ENCODE measurements at places on chromosomes 3 and 15.

DNA sequence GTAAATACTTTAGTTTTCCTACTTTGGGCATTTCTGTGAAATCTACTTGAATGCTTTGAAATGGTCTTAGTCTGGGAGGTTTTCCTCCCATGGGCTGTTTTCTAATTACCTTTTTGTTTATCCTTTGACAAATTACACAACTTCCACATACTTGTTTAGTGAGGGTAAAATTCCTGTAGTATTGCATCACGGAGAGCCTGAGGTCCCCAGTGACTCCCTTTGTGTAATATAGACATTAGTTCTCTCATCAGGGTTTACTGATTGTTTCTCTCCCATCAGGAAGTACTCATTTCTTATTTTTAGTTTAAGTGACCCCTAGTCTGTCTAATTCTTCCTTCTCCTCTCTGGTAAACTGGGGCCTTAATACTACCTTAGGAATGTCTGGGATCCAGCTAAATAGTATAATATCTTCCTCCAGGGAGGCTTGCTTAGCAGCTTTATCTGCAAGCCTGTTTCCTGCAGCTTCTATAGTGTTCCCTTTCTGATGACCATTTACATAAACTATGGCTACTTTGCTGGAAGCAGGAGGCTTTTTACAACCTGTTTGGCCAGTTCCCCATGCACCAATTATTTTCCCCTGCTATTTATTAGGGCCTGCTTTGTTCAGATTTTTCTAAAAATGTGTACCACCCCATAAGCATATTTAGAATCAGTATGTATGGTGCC lies 87.2 kb upstream of the XCR1 start:
- no peak for DNase-seq

DNA sequence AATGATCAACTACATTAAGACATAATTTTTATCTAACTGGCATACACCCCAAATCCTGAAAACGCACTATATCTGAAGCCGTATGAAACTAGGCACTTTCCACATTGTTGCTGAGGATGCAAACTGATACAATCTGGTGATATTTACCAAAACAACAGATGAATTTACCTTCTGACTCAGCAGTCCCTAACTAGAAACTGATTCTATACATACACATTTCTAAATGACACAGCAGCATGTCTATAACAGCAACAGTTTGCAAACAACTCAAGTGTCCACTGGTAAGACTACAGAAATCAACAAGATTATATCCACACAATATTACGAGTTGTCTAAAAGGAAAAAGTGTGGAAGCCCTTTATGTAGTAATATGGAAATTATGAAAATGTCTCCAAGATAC lies 22.9 kb downstream of the SECISBP2L start:
- no peak for DNase-seq

DNA sequence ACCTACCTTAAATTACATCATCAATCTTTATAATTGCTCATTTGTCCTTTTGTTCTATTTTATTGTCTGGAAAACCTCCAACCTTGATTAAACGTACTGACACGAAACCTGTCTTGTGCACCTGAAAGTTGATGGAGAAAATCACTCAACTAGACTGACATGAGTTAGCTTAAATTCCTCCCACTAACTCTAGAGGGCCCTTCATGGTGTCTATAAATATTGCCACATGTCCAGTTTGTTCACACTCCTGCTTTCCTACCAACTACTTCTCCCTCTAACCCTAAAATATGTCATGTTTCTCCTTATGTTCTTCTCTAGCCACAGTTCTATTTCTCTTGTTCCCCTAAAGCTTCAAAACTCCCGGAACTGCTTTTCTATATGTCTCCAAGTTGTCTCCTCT lies 59.8 kb upstream of the SGO1 start:
- no peak for DNase-seq

DNA sequence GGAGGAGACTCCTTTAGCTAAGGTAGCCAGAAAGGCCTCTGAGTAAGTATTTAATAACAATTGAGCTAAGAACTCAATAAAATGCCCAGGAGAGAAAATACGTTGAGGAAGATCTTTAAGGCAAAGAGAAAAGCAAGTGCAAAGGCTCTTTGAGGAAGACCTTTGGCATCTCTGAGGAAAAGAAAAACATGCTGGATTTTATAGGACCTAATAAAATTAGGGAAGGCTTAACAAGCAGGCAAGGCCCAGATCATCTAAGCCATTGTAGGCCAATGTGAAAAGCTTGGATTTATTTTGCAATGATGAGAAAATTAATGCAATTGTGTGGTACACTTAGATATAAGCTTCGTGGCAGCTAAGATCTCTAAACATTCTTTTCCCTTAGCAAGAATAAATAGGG lies 75.7 kb downstream of the P3H2 start:
- DNase-seq, result no peak

DNA sequence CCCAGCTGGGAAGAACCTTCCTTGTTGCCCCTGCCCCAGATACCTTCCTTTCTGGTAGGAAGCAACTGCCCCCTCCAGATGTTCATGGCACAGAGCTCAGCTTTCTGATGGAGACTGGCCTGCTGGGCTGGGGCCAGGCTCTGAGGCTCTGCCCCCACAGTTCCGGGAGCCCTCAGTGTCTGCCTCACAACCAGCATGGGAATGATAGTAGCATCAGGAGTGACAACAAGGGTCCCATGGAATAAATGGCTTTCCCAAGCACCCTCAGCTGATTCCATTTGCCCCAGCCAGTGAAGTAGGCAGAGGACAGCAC lies 65.6 kb upstream of the IQSEC1 start:
- no peak for DNase-seq

DNA sequence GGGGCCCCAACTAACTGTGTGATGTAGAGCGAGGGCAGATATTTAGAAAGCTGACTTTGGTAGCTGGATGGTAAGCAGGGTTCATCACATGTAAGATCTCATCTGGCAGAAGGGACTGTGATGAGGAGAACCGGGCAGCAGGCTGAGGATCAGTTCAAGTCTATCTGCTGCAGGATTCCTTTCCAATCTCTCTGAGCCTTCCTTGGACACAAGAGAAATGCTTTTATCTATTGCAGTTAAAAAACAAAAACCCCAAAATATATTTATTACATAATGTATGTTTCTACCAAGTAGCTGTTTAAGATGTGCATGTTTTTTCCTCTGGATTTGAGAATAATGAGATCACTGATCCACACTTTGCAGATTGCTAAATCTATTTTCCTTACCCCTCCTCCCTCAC lies 411.5 kb downstream of the RAP2B start:
- no peak for DNase-seq

DNA sequence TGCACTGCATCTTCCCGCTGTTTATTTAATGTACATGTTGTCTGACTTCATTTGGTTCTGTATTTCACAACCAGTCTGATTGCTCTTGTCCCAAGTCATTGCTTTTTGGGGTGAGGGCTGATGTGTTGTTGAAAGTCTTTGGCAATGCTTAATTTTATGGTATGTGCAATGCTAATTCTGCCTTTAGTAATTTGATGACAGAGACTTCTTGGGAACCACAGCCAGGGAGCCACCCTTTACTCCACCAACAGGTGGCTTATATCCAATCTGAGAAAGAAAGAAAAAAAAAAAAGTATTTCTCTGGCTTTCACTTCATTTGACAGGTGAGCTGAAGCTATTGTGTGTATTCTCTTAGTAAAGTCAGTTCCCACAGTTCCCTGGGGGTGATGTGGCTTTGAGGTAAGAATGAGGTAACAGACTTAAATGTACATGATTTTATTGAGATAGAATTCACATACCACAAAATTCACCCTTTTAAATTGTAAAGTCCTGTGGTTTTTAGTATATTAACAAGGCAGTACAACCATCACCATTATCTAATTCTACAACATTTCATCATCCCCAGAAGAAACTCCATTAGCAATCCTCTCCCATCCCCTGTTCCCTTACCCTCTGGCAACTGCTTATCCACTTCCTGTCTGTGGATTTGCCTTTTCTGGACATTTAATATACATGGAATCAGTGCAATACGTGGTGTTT lies 97.3 kb downstream of the SLCO3A1 start:
- no peak for DNase-seq

DNA sequence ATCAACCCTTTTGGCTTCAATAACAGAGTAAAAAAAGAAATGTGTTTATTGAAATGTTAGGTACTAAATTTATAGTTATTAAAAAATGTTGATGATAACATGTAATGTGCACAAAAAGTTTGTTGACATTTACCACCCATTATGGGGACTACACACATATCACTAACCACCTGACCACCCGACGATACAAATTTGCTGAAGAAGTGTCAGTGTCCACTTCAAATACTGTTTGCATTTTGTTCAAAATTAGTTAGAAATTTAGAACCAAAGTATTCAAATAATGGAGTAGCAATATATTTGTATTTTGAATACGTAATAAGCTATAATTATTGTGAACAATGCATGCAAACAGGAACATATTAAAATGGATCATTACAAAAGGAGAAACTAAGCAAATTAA lies 54.4 kb downstream of the KCNH8 start:
- no peak for DNase-seq

GRCh38 chr3:3783696-3784095 lies 15.5 kb upstream of the LRRN1 start:
- DNase-seq, result no peak

- no peak for DNase-seq
These were observed 646 bp downstream of the HRH1 start for GRCh38 chr3:11154953-11155325.

DNA sequence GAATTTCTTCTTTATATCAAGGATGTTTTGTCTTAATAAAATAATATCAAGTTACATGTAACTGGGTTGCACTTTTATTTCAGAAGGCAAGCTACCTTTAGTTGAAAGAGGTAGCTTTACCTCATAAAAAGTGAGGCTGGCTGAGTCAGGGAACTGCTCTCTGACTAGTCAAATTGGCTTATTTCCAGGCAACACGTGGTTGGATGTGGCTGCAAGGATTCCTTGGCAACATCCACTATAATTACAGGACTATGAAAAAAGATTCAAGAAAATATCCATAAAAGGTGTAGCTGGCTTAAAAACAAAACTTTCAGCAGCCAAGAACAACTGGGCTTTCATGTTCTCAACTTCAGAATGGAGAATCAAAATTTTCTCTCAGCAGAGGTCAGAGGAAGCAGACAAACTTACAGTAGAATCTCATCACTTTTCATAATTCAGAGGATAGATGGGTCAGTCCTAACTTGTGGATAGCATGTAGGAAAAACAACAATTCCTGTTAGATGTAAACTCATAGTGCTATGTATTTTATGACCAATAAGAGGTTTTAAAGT lies 779.1 kb downstream of the MECOM start:
- no peak for DNase-seq

- no peak for DNase-seq
These were observed 42.4 kb downstream of the FBN1 start for GRCh38 chr15:48603123-48603500.

- DNase-seq, result no peak
These were observed 27.3 kb downstream of the WDR49 start for GRCh38 chr3:167626490-167626889.

- no peak for DNase-seq
These were observed 562.8 kb downstream of the NAALADL2 start for GRCh38 chr3:175421902-175422301.

DNA sequence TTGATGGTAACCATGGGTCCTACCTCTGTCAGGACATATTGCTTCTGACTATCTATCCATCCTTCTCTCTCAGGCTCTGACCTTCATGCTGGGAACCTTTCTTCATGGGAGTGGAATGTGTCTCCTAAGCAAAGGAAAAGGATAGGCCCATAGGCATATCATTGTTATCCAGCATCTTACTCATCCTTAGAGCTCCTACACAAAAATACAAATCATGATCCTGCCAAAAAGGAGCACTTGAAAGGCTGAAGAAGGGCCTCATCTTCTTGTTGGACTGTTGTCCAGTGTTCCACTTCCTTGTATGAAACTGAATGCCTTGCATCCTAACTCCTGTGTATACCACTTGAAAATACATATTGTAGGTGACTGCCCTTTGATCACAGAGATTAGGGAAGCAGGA lies 96.1 kb upstream of the SOX2 start:
- no peak for DNase-seq

DNA sequence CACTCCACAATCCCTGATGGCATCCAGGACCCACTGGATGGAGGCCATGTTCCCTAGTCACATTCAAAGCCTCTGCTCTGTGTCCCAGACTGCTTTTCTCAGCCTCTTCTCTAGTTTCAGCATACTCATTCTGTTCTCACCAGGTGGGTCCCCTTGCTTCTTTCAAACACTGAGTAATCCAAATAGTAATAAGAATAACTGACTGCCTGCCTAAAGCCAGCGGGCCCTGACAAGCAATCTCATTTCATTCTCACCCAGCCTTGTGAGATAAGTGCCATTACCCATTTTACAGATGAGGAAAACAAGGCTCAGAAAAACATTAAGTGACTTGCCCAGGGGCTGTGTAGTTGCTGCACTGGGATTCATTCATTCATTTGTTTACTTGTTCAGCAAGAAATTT lies 25.4 kb downstream of the MAPKAPK3 start:
- DNase-seq, result no peak

DNA sequence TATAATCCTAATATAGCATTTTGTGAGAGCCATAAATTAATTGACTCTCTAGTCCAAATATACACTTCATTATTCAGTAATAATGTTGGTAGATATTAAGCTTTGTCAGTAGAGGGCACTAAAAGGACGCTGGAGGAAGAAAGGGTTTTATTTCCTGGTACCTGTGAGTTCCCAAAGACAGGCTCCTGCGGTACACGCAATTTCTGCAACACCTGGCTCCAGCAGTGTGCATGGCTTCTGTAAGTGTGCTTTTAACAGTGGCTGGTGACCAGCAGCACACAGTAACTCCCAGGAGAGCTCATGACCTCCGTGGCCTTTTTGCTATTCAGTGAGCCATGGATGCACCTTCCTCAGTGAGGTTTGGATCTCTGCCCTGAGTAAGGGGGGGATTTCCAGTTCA lies 338.3 kb upstream of the ZNF385D start:
- DNase-seq, result no peak

- DNase-seq, result no peak
These were observed 133.7 kb upstream of the UBE2E1 start for GRCh38 chr3:23671851-23672589.

DNA sequence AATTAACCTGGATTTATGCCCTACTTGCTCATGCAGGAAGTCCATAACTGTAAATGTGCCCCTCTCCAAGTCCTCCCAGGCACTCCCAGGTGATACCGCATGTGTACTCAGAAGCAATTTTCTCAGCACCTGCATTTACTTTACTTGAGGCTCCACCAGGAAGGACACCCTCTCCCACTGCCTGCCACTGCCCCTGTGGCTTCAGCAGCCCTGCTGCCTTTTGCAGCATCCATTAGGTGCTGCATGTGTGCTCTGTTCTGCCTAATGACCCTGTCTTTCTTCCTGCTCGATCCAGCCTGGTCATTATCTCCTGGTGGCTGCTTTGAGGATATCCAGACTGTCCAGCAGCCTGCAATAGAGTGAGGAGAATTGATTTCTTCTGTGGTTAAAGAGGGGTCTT lies 107.6 kb upstream of the SEMA6D start:
- no peak for DNase-seq

- DNase-seq, result no peak
These were observed 2.2 kb upstream of the B3GALNT1 start for GRCh38 chr3:161107311-161107710.

All from occipital lobe (tissue), 3 donors.